Peyer's patch (tissue), 4 donors: ENCODE measurements at places on chromosomes 3 and 15. TPM values are rescaled to one million over a fixed set of nuclear protein-coding genes. Genes with fewer than 3 reads are reported as not detected.

Gene NANOGP8
- total RNA-seq, result not detected

GRCh38 chr15:28977377-28978010 is 91.7 kb downstream of the APBA2 start:
- H3K27ac ChIP-seq, result no peak overlapping the region
- H3K36me3 ChIP-seq, result no peaks in the 10 kb centered on the region
- no peaks in the 10 kb centered on the region for H3K4me1 ChIP-seq
- no peak overlapping the region for H3K4me3 ChIP-seq
- H3K27me3 ChIP-seq, result no peaks in the 10 kb centered on the region

DNA sequence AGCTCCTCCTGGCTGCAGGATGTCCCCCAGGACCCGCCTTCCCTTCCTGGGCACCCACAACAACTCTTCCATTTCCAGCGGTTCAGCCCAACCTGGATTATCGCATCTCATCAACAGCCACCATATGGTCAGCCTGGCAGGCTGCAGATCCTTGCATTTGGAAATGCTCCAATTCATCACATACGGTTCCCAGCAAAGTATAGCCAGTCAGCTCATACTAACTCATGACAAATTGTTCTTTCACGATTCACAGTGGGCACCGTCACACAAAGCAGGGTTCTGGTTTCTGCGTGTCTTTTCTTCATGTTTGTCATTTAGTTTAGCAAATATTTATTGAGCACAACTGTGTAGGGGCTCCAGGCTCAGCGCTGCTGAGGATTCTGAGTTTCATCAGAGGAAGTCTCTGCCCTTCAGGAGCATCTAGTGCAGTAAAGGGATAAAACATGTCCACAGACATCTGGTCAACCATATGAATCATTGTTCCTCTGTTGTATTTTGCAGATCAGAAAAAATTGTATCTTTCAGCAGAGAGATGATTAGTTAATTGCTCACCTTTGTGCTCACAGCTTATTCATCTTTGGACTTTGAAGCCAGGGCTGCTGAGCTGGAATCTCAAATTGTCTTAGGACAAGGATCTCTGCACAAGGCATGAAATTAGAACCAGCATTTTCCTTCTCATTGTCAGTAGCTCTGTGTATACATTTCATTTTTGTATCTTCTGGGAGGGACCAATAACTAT is 125.1 kb downstream of the GABRG3 start:
- no peak overlapping the region for H3K4me3 ChIP-seq
- no peaks in the 10 kb centered on the region for H3K4me1 ChIP-seq
- H3K27ac ChIP-seq, result no peak overlapping the region
- no peaks in the 10 kb centered on the region for H3K36me3 ChIP-seq
- no peak for DNase-seq

GRCh38 chr3:36362973-36363372 is 17.3 kb upstream of the STAC start:
- no peak overlapping the region for H3K4me3 ChIP-seq
- H3K27ac ChIP-seq, result no peak overlapping the region
- no peaks in the 10 kb centered on the region for H3K27me3 ChIP-seq
- H3K4me1 ChIP-seq, result no peaks in the 10 kb centered on the region
- H3K36me3 ChIP-seq, result no peaks in the 10 kb centered on the region

DNA sequence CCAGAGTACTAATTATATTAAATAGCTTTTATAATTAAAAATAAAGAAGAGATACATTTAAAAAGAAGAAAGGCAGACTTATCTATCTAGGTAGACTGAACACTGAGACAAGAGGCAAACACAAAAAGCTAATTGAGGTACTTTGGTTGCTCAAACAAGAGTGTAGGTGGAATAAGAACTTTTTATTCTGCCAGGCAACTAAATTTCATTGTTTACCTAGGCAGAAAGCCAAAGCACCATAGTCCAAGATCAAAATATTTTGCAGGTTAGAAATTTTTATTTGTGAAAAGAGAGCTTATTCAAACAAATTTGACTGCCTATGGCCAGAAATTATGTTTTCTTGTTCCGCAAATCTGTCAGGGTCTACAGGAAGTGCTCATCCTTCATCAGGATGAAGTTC is 499.6 kb upstream of the GBE1 start:
- H3K27me3 ChIP-seq, result no peaks in the 10 kb centered on the region
- no peak overlapping the region for H3K27ac ChIP-seq
- no peak overlapping the region for H3K4me3 ChIP-seq
- DNase-seq, result no peak
- no peaks in the 10 kb centered on the region for H3K4me1 ChIP-seq
- no peaks in the 10 kb centered on the region for H3K36me3 ChIP-seq

DNA sequence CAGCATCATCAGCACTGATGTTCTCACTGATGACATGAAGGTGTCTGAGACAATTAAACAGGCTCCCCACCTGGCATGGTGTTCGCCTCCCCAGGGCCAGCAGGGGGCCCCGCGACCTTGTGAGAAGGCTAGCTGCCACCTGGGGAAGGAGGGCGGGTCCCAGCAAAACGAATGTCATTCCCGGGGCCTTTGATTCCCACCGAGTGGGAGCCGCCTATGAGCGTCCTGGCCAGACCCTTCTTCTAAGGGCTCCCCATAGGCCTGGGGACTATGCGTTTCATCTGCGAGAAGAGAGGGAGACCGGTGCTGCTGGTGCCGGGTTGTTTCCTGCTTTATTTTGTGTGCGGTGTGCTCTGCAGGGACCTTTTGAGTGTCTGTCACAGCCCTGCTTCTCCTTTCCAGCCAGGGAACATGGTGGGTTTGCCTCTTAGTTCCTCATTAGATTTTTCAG is 20.5 kb upstream of the MINDY4B start:
- no peak overlapping the region for H3K4me3 ChIP-seq
- no peaks in the 10 kb centered on the region for H3K36me3 ChIP-seq
- DNase-seq, result peak; percentile 62
- H3K4me1 ChIP-seq, result no peaks in the 10 kb centered on the region
- no peak overlapping the region for H3K27ac ChIP-seq
- H3K27me3 ChIP-seq, result no peaks in the 10 kb centered on the region

DNA sequence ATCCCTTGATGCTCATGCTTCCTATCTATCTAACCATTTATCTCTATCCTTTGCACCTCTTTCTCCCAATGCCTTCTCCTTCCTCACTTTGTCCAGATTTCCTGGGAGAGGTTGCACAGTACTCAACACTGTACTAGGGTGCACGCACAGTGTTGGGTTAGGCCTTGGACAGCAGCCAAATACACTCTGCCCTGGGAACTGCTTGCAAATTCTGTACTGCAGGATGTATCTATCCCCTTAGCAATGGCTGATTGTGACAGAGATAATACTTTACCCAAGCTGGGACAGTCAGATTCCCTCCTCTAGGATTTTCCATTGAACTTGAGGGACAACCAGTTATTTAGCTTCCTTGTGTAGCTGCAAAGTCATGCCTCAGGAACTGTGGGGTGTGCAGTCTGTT is 113.3 kb downstream of the IL20RB start:
- no peaks in the 10 kb centered on the region for H3K4me1 ChIP-seq
- H3K4me3 ChIP-seq, result no peak overlapping the region
- no peak overlapping the region for H3K27ac ChIP-seq
- no peaks in the 10 kb centered on the region for H3K36me3 ChIP-seq
